ENCODE measurements at places on chromosomes 13 and 19.

DNA sequence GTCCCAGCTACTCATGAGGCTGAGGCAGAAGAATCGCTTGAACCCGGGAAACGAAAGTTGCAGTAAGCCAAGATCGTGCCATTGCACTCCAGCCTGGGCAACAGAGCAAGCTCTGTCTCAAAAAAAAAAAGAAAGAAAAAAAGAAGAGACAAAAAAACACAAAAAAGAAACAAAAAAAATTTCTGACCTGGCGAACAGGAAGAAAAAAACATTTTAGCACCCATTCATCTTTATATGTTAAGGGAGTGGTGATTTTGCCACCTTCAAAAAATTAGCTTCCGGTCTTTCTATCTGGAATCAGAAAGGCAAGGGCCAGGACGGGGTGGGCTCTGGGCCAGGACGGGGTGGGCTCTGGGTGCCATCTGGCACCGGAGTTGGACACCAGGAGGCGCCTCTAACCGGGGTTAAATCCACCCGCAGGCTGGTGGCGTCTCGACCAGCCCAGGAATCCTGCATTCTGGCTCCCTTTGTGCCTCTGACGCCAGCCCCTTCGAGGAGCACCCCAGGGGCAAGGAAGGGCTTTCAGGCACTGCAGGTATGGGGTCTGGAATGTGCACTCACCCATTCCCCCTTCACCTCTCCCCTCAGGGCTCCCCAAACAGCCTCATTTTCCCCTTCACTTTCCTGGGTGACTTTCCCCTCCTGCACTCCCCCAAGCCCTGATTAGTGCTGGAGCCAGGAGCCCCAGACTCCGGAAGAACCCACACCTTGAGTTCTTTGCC lies 10.4 kb upstream of the ZSWIM4 start:
- DNase-seq, result no peak

DNA sequence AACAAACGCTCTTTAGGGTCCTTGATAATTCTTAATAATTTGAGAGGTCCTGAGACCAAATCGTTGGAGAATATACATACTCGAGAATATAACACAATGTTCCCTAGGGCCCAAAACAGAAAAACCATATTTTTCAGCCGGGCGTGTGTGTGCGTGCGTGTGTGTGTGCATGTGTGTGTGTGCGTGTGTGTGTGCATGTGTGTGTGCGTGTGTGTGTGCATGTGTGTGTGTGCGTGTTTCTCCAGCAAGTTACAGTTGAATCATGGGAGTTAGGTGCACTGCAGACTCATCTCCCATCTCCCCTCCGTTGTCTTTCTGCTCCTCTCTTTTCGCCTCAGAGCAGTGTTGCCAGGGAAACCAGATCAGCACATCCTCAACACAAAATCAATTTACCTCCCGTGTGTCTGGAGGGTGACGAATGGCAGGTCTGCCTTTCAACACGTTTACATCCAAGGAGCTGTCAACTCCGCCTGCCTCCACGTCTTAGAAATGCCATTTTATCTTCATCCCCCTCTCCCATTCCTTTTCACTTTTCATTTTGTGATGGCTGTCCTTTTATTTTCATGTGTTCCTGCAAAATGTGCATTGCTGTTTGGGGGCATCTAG lies 8.3 kb upstream of the PNMA8B start:
- no peak for DNase-seq

GRCh38 chr13:96089749-96090239 lies at the start of gene HS6ST3:
Gene HS6ST3, plus strand, starts transcription at chr13:96090107.
- DNase-seq, result no peak

DNA sequence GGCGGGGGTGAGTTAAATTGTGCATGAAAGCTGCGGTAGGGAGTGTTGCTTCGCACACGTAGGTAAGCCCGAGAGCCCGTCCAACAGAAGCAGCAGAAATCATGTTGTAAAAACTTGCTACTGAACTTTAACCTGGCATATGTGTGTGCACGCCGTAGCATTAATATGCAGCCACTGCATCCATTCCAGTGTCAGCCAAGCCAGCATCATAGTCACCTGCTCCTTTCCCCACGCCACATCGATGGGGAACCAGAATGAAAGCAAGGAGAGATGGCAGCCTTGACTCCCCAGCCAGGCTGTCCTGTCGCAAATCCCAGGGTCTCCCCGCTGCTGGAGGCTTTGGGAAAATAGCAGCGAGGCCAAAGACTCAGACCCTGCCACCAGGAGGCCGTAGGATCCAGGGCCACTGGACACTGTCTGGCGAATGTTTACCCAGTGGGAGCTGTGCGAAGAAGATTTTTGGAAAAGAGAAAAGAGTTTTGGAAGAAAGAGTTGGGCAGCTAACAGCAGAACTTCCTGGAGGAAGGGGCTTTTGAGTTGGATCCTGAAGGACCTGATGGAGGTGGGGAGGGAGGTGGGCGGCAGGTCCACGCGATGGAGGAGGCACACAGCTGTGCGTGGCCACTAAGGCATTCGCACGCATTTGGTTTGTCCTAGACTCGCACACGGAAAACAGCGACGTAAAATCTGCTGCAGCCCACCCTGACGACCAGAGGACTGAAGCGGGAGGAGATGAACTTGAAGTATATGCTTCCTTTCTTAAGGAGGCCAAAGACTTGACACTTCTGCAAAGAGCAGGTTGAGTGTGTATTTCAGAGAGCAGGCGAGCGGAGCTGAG lies 48.7 kb upstream of the RANBP3 start:
- no peak for DNase-seq

DNA sequence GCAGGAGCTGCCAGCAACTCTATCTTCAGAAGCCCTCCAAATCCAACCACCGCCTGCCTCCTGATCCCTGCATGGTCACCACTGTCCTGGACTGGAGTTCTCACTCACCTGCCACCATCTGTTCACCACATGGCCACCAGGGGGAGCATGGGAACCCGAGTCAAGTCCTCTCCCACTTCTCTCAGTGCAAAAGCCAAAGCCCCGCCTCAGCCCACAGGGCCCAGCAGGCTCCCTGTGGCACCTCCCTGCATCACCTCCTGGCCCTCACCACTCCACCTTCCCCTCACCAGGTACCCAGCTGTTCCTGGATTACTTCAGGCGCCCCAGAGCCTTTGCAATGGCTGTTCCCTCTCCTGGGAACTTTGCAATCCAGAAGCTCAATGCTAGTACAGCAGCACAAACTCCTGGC lies 5.3 kb downstream of the DHPS start:
- DNase-seq, result no peak

- DNase-seq, result no peak
Measured at GRCh38 chr13:64054321-64054720, 2638.7 kb upstream of the PCDH20 start.

DNA sequence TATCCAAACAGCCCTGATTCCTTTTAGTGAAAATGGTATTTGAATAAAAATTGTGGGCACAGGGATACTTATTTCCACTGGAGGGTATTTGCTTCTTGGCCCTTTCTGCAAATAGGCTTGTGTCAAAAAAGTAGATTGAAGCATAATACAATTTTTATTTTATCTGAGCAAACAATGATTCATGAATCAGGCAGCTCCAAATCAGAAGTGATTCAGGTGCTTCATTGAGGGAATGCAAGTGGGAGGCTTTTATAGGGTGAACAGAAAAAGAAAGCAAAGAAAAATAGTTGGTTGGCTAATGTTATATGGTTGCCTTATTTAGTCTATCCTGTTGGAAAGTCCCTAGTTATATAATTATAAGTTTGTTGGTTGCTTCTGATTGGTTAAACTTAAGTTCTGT lies 117.9 kb downstream of the ITGBL1 start:
- DNase-seq, result no peak

GRCh38 chr19:33193865-33194362 lies at the start of gene LRP3:
Gene LRP3, plus strand, starts transcription at chr19:33194330. Its CDS starts 456 bp downstream, at chr19:33194786.
- DNase-seq, result peak; percentile 77

DNA sequence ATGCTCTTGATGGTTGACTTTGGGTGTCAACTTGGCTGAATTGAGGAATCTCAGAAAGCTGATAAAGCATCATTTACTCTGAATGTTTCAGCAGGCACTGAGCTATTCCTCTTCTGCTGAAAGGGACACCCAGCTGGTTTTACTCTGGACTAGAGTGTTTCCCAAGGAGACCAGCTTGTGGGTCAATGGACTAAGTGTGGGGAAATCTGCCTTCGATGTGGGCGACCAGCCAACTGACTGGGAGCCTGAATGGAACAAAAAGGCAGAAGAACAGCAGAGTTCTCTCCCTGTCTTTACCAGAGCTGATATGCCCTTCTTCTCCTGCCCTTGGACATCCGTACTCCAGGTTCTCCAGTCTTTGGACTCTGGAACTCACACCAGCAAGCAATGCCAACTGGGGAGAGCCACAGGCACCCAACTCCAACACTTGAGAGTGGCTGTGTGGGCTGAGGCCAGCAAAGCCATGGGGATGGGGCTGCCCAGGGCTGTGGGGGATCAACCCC lies 32.2 kb downstream of the MRPL57 start:
- DNase-seq, result no peak

DNA sequence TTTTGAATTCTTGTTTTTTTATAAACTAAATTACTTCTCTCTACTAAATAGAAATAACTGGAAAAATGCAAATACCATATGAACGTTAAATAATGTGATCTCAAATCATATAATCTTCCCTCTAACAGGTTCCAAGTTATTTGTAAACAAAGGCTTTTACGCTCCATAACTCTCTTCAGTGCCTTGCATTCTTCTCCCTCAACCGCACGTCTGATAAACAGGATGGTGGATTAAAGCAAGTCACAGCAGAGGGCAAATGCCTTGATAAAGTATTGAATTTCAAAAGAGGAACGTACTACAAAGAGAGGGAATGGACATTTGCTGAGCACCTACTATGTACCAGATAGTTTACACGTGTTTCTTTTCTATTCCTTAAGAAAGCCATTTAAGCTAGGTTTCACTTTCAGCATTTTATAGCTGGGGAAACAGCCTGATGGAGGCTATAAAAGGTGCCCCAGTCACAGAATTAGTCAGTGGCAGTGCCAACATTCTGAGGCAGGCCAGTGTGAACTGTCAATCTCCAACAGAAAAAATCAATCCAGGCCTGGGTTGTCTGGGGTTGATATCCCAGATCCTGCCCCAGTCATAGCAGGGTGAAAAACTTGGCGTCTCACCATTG lies 15.8 kb downstream of the MRPS31 start:
- no peak for DNase-seq

DNA sequence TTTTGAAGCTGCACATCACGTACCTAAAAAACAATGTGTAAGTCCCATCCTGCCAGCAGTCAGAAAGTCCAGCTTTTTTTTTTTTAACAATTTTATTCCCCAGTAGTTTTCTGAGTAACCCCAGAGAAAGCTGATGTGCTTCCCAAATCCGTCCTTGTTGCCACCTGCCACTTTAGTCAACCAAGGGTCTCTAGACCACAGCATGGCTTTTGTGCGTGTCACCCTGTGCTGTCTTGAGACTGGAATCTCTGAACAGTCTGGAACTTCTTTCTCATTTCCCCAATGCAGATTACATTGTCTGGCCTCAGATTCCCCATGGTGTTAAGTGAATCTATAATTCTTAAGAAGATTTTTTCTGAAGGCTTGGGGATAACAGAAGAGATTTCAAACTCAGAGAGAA lies 289.2 kb upstream of the KLF12 start:
- no peak for DNase-seq

All from frontal cortex (tissue), 4 donors.